ENCODE measurements at places on chromosomes 3 and 15.

GRCh38 chr3:83821506-83821905, 1137.3 kb upstream of the CADM2 start:
- no peak for DNase-seq

- no peak for DNase-seq
Observed at GRCh38 chr3:171239757-171240503, 213.4 kb upstream of the SLC2A2 start.

GRCh38 chr3:185724761-185725160, 100.1 kb downstream of the IGF2BP2 start:
- no peak for DNase-seq

DNA sequence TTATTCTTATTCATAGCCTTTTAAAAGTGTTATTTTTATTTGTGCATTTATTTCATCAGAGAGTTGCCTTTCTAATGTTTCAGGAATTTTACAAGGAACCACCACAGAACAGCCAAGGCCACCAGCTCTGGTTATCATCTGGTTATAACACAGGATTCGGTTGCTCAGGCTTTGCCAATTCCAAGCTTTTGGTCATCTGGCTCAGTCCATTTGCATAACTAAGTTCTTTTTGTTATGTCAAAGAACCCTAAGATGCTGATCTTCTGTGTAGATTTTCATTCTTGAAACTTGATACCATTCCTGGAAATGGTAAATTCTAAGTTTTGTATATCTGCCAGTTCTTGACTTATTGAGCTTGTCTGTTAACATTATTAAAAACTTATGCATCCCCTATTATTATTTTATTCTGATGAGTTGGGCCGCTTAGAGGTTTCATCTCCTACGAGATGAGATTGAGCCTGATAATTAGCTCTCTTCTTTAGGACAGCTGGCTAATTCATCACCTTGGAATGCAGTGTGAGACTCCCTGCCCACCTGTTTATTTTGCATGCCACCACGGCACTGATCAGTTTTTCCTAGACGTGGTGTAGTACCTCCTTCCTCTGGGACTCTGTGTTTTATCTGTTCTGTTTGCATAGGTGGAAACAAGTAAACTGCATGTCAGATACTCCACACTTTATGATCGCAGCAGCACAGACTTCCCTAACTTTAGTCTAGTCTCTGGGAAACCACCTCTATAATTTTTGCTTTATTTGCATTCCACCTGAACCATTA, 264.8 kb downstream of the SLCO3A1 start:
- no peak for DNase-seq

DNA sequence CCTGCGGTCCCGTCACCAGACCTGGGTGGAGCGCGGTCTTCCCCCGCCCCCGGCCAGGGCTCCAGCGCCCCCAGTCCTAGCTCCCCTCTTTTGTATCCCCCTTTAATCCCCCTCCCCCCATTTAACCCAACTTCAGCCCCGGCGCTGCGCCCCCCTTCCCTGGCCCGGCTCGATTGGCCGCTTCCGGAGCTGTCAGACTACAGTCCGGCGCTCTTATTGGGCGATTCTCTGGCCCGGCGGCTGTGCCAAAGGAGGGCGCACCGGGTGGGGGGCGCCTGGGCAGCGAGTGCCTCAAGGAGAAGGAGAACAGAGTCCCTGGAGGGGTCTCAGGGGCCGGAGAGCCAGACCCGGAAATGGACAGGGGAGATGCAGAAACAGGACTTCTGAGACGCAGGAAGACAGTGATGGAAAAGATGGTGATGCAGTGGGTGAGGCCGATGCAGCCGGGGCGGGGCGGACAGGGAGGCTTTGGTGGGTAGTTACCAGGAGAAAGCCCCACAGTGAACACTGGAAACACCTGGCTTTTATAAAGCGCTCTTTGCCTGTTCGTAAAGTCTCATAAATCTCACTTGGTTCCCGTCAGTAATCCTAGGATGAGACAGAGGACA, 1.2 kb upstream of the ADCY5 start:
- no peak for DNase-seq

DNA sequence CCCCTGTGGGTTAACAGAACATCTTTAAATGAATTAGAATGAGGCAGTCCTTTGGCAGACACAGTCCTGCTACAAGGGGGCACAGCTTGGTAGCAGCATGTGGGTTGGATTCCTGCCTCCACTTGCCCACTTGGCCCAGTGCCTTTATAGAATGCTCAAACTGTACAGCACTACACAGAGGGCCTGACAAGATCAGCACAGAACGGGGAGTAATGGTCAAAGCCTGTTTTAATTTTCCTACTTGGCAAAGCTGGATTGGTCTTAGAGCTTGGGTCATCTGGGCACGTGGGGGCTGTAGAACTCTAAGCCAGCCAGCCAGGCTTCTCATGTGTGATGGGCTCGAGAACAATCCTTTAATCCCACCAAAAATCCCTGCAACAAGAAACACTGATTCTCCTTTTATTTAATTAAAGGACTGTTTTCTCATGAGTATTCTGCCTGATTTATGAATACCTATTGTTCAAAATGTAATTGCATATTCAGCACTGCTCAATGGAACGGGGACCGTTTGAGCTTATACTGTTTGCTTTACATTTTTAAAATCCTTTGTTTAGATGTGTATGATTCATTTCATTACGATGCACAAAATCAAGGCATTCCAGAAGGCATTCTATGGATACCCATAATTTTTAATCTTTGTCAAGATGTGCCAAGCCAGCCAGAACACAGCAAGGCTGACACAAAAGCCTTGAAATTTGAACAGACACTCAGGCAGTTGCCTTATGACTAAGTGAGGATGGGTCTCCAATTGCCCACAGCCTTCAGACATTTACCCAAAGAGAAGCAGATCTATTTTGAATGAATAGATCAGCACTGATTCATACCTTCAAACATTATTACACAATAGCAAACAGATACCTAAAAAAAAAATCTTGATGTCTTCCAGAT, 249.3 kb upstream of the TGFBR2 start:
- no peak for DNase-seq

GRCh38 chr3:37986479-37987314, 3.9 kb upstream of the VILL start:
- DNase-seq = peak; percentile 83

- DNase-seq = no peak
Observed at GRCh38 chr3:53194210-53195065, 33.4 kb downstream of the PRKCD start.

DNA sequence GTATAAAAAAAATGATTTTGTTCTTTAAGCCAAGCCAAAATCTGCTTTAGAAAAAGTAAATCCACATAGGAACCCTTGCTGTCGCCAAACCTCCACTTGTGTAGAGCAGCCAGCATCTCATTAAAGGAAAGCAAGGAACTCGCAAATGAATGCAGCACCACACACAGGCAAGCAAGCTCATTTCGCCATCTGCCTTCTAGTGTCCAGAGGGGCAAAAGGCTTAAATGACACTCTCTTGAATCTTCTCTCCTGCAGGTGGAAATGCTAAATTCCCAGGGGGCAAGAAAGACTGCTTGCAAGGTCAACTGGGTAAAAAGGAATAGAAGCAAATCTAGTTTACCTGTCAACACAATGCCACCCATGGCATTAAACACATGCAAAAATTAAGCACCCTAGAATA, 2.4 kb downstream of the MB21D2 start:
- DNase-seq = peak; percentile 32

DNA sequence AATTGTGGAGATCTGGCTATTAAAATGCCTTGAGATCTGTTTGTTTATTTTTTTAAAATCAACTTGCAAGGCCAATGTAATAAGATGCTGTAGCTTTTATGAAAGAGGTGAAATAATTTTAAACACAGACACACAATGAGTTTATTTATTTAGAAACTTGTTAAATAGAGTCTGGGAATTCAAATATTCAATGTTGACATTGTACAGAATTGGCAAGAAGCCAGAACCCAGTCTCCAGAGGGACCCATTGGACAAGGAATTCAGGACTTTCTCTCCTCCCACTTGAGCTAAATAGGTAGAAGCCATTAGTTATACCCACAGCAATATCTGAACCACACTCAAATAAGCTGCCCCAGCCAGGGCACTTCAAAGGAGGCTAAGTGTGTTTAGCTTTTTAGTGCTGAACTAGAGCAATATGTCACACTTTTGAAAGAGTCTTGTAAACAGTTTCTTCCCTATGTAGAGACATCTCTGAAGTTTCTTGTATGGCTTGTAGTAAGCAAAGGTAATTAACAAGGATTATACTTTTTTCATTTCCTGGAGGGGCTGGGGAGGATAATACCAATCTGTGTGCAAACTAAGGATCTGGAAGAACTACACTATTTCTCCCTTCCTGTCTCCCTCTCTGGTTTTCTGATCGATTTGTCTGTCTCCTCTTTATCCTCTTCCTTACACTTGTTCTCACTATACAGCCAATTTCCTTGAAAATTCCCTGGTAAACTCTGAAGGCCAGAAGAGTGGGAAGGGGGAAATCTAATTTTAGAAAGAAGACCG, 6.0 kb downstream of the MECOM start:
- DNase-seq = no peak

GRCh38 chr15:62777671-62778070, 264.9 kb upstream of the TPM1 start:
- no peak for DNase-seq

GRCh38 chr15:85439996-85440395, 59.6 kb downstream of the AKAP13 start:
- DNase-seq = no peak

- DNase-seq = no peak
Observed at GRCh38 chr15:27934782-27935181, 164.3 kb downstream of the OCA2 start.

- no peak for DNase-seq
Observed at GRCh38 chr15:71055461-71055860, 59.8 kb upstream of the THSD4 start.

DNA sequence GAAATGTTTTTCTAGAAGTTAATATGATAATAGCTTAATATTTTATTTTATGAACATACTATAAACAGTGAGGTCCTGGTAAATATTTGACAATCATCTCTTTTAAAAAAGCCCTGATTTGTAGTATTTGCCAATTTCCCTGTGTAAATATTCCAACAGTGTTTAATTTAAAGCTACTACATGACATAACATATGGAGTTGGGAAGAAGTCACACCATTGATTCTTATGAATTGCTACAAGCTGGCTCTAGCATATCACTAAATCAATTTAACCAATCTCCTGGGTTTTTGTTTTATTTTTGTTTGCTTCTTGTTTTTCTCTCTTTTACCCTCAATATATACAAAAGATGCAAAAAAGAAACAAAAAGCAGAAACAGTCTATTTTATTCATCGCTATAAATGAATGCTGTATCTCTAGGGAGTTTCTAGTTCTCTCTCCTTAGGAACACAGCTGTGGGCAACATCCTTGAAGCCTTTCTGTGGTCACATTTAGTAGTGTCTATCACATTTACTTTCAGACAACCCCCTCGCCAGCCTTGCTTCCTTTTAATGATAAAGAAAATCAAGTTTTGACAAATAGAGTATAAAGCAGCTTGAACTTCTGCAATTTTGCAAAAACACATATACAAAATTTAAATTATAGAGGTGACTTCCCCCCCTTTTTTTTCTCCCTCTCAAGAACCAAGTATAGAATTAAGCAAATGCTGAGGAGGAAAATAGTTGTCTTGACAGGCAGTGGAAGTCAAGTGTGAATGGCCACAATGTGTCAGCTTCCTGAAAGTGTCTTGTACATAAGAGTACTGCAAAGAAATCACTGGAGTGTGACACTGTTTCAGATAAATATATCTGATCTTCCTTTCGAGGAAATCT, 21.4 kb downstream of the CCR1 start:
- no peak for DNase-seq

- DNase-seq = no peak
Observed at GRCh38 chr3:193828477-193828876, 235.5 kb downstream of the OPA1 start.

GRCh38 chr15:96346409-96346970, 16.0 kb downstream of the NR2F2 start:
- DNase-seq = no peak

GRCh38 chr15:52797625-52798501, 7.7 kb upstream of the ONECUT1 start:
- DNase-seq = no peak

DNA sequence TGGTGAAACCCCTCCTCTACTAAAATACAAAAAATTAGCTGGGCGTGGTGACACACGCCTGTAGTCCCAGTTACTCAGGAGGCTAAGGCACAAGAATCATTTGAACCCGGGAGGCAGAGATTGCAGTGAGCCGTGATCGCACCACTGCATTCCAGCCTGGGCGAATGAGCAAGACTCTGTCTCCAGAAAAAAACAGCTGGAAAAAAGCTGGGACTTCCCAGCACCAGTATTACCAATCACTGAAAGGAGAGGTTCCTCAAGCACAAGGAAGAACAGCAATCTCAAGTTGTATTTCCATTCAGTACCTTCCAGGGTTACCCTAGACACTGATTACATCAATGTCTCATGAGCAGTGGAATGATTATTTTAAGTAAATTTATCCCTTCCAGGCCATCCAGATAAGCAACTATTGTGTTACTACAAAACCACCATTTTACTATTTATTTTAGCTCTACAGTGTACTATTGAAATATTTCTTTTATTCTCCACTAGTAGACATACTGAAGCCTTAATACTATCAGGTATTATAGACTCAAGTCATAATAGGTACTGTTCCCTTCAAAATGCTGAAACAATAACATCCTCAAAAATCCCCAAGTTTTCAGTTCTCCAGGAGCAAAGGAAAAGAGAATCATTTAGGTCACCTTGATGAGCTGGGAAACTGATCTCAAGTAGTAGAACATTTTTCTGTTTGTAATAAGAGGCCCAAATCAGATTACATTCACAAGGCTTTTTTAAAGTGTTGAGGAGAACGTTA, 54.8 kb upstream of the VGLL4 start:
- no peak for DNase-seq

DNA sequence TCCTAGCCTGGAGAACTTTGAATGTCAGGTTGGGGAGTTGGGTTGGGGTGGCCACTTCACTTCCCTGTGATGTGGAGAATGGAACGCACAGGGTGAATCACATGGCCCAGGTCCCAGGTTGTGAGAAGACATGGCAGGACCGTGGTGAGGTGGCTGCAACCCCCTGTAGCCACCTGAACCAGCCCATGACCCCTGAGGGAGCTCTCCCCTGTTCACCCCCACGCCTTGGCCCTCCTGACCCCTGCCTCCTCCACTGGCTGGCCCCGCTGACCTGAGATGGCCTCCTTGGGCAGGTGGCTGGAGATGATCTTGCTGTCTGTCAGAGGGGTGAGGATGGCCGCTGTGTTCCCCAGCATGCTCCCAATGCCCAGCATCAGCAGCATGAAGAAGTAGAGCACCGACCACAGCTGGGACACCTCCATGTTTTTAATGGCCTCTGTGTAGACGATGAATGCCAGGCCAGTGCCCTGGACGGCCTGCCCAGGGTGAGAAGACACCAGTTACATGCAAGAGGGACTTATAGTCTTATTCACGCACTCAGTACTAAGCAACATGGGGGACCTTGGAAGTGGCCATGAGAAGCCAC, 31.0 kb downstream of the SLC6A20 start:
- no peak for DNase-seq
